Cerebellar nuclear complex (tissue), 1 donor: ENCODE measurements at places on chromosomes 13 and 19.

- no peak for DNase-seq
Measured at GRCh38 chr13:22210134-22210930, 539.5 kb downstream of the FGF9 start.

GRCh38 chr19:1220976-1221903 is 15.7 kb downstream of the STK11 start:
- no peak for DNase-seq

DNA sequence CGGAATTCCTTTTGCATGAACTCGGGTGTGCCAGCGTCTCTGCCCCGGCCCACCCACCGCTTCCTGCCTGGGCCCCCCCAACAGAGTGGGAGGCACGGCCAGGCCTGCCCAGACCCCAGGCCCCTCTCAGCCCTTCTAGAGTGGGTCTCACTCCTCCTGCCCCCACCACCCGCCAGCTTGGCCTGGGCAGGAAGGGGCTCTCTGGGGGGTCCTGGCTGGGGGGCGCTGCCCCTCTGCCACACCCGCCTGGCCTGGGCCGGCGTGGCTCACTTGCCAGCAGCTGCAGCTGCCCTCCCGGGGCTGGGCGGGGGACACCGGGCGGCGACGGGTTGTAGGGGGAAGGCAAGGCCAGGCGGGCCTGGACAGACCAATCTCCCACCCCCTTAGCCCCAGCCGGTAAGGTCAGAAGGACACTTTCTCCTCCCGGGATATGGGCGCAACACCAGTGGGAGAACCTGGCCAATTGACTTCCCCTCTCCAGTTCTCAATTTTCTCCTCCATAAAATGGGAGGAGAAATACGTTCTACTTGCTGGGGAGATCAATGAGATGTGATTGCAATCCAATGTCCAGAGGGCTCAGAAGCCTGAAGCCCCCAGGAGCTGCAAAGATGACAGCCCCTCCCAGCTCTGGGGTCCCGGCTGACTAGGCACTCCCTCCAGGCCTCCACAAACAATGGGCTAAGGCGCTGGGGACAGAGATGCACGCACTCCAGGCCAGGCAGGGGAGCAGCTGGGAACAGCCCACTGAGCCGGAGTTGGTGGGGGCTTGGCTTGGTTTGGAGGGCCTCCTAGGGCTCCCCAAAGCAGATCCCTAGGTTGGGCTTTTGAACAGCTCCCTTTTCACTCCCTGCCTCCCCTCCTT is 2.4 kb downstream of the CRLF1 start:
- DNase-seq, result no peak

DNA sequence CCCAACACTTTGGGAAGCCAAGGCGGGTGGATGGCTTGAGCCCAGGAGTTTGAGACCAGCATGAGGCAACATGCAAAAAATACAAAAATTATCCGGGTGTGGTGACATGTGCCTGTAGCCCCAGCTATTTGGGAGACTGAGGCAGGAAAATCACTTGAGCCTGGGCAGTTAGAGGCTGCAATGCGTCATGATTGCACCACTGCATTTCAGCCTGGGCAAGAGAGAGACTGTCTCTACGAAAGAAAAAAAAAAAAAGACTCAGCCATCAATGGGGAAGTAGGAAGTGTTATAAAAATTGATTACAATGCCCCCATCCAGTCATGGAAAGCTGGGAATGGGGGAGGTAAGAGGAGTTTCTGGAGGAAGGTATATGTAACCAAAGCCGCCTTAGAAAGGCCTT is 5.4 kb downstream of the TYK2 start:
- DNase-seq, result no peak

- DNase-seq, result no peak
Measured at GRCh38 chr19:31179471-31179852, 169.8 kb downstream of the TSHZ3 start.

GRCh38 chr13:59280297-59280696 is 883.4 kb downstream of the DIAPH3 start:
- no peak for DNase-seq

DNA sequence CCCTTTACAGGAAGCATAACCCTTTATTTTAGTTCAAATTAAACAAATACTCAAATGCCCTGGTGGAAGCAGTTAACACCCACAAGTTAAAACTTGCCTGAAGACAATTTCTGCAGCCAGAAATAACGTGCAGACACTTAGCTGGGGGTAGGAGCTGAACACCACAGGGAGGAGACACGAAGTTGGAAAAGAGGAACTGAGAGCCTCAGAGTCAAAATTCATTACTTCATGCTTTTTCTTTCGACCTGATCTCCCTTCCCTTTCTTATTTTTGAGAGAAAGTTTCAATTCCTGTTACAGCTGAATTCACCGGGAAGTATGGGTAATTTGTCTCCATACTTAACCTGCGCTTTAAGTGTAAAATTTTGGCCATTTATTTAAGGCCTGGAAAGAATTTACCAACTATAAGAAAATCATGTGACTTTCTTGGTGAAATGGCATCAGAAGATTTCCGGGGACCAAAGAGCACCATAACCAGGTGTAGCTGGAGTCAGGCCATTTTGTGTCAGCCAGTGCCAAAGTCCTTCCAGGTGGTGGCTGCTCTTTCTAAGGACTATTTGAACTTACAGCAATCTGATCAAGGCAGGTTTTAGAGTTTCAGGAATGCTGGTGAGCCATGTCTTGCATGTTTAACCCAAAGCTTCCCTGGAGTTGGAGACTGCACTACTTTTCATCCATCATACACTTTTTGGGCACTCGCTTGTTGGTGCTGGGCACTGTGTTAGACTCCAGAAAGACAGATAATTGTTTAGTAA is 46.5 kb upstream of the RCBTB2 start:
- DNase-seq, result no peak

DNA sequence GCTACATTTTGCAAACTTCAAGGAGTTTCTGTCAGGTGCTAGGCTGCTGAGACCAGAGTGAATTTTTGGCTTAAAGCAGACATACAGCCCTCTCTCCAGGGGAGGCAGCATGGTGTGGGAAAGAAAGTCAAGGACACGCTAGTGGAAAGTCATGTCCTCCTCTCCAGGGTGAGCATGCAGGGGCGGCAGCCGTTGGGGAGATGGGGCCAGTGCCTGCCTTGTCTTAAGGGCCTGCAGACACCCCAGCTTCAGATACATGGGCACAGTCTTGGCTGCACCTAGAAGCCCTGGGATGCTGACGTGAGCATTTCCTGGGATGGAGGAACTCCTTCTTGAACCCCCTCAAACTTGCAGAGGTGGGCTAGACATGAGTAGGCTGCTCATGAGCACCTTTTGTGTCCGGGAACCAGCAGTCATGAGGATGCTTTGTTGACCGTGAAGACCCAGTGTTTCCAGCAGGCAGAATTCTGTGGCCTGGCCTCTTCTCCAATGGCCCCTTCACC is 43.3 kb upstream of the PEPD start:
- no peak for DNase-seq

GRCh38 chr19:51926784-51927741 is at the start of gene ZNF613:
Gene ZNF613 (plus strand): TSS chr19:51927472. CDS start chr19:51936221, 8,749 bp downstream.
- peak; percentile 21 for DNase-seq

DNA sequence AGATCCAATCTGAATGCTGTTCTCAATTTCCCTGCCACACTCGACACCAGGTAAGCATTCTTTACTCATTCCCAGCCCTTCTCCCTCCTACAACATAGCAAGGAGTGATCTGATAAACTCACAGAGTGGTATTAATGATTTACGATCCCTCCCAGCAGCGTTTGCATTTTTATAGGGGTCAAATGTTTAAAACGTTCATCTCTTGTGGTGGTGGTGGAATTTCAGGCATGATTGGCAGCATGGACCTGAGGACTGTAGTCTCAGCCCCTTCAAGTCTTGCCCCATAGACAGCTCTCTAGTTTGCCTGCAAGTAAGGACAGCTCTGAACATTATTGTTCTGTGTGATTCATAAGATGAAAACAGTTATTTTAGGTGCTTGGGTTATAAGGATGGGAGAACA is 565.7 kb downstream of the EFNB2 start:
- no peak for DNase-seq

- DNase-seq, result no peak
Measured at GRCh38 chr13:45242070-45242469, 41.2 kb upstream of the KCTD4 start.

GRCh38 chr13:79079351-79079839 is 326.7 kb downstream of the RBM26 start:
- DNase-seq, result no peak

- DNase-seq, result no peak
Measured at GRCh38 chr19:4523306-4524110, 5.2 kb upstream of the PLIN4 start.

GRCh38 chr13:59303433-59303832 is 860.3 kb downstream of the DIAPH3 start:
- no peak for DNase-seq

- DNase-seq, result no peak
Measured at GRCh38 chr13:20654156-20654555, 49.3 kb upstream of the IL17D start.

- no peak for DNase-seq
Measured at GRCh38 chr13:82458169-82458568, 1424.1 kb downstream of the SLITRK1 start.

DNA sequence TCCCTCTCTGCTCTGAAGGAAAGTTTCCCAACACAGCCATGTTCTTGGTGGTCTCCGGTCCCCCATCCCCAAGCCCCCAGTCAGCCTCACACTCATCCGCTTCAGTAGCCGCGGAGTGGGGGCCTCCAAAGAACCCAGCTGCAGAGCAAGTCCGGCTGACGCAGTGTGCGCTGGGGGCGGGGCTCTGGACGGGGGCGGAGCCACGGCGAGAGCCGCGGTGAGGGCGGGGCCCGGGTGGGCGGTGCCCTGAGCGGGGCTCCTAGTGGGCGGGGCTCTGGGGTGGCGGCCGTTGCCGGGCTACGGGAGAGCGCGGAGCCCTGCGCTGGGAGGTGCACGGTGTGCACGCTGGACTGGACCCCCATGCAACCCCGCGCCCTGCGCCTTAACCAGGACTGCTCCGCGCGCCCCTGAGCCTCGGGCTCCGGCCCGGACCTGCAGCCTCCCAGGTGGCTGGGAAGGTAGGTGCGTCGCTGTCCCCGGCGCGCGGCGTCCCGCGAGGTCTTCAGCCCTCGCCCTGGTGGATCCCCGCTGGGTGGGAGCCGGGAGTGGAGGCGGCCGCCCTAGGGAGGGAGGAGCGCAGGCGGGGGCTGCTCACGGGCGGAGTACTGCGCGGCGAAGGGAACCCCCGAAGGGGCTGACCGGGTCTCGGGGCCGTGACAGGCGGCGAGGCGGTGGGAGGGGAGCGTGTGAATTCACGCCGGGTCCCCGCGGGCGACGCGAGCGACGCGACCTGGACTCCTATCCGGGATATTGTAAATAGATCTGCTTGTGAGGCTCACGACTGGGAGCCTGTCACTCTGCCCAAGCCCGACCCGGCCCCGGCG is 9.1 kb downstream of the TNFRSF19 start:
- no peak for DNase-seq

DNA sequence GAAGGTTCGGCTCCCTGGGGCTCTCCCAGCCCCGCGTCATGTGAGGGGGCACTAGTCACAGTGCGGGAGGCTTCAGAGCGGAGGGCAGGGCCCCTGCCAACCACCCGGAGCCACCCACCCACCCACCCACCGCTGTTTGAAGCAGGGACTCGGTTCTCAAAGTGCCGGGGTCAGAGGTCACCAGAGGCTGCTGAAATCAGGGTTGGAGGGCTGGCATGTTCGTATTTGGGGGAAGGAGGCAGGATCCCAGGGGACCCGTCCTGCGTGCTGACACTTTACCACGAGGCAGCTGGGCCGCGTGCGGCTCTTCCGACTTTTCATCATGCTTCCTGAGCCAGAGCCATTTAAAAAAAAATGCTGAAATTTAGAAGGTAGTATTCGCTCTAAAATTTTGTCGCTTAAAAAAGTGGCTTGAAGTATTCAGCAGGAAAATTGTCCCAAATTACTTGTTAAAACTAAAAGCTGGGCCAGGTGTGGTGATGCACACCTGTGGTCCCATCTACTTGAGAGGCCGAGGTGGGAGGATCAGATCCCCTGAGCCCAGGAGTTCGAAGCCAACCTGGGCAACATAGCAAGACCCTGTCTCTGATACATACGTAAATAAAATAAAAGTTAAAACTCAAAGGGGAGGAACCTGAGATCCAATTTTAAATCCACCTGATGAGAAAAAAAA is 21.2 kb downstream of the ATP11A start:
- DNase-seq, result no peak

- no peak for DNase-seq
Measured at GRCh38 chr19:50349277-50350057, 16.0 kb downstream of the NAPSA start.

DNA sequence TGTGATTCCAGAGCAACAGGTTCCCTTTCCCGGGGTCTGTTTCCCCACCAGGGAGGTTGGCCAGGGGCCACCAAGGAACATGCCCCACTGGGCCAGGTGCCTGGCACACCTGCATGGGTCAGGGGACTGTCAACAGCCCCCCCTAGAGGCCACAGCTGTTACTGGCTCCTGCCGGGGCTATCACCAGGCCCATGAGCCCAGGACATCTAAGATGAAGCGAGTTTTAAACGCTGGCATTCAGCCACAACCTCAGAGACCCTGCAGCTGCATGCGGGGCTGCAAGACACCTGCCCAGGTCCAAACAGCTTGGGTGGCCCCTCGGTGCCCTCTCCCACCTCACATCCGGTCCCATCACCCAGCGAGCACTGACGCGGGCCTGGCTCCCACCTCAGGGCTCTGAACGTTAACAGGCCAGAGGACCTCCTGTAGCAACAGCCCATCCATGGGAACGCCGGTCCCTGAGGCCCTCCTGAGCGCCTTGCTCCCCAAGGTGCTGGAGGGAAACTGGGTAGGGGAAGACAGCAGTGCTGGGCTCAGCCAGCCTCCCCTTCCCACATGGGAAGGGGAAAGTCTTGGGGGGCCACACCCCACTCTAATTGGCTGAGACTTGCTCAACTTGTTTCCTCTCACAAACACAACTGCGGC is 12.0 kb downstream of the KHSRP start:
- DNase-seq, result no peak

DNA sequence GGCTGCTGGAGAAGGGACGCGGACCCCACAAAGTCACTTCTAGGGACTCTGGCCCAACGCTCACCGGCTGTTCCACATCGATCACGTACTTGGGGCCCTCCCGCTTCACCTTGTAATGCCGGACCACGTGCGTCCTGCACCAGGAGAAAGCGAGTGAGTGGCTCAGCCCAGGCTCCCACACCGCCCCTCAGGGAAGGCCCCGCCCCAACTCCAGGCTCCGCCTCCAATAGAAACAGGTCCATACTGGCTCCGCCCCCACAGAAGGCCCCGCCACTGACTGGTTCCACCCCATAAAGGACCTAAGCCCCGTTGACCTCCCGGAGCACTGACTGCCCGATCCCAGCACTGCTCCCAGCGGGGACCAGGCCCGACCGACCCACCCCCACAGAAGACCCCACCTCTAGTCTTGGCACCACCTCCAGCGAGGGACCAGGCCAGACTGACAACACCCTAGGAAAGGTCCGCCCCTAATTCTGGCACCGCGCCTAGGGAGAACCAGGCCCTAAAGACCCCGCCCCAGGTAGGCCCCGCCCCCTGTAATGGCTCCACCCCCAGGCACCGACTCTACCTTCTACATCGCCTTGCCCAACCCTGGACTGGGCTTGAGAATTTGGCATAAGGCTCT is 11.3 kb downstream of the STAP2 start:
- DNase-seq, result no peak

DNA sequence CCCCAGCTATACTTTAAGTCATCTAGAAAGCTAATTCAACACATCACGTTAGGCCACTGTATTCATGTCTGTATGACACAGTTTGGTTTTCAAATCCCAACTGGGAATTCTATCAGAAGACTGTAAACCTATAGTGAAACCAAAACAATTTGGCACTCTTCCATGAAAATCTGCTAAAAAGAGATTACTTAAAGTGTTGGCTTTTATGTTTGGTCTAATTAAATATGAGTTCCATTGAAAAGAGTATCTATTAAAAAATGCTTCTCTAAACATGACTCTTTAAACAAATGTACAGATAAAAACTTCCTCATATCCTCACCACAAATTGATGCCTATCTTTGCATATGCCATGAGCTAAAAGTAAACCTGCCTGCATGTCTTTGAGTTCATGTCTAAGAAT is 25.4 kb downstream of the PCDH9 start:
- DNase-seq, result no peak

GRCh38 chr19:17539238-17540117 is 16.0 kb upstream of the COLGALT1 start:
- peak; percentile 66 for DNase-seq
